ENCODE measurements at places on chromosomes 5 and 9.

GRCh38 chr5:75091597-75091996, 39.2 kb upstream of the GCNT4 start:
- no peak for DNase-seq

GRCh38 chr5:156888520-156888919, 38.4 kb downstream of the PPP1R2B start:
- DNase-seq = no peak

DNA sequence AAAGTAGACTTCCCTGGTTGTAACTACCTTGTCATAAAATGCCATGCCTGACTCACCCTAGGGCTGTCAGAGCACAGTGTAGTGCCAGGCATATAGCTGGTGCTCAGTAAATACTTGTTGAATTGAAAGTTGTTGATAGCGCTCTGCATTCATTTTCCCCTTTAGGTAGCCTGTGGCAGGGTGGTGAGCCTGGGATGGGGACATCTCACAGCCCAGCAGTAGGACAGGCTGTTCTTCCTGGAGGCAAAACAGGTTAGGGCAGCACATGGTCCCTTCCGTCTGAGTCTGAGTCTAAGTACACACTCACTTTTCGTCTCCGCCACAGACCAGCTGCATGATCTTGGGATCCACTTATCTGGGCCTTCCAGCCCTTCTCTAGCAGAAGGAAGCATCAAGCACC, 401.9 kb downstream of the ZSWIM6 start:
- no peak for DNase-seq

DNA sequence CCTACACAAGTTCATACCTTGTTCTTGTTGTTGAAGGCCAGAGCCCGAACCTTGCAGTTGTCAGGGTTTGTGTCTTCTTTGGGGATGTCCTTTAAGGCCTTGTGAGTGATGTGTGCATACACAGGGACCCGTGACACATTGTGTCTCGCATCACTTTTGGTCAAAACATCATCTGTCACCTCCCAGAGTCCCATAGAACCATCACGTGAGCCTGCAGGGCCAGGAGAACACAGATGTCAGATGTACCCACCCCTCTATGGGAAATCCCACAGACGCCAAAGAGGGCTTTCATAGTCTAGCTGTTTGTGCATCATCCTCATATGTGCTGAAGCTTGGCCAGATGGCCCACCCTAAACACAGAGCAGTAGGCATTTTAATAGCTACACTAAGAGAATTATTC, 28.2 kb downstream of the DCAF12 start:
- no peak for DNase-seq

GRCh38 chr5:24161559-24161958, 483.2 kb downstream of the CDH10 start:
- no peak for DNase-seq

- no peak for DNase-seq
Observed at GRCh38 chr9:126248680-126249079, 77.9 kb upstream of the MVB12B start.

DNA sequence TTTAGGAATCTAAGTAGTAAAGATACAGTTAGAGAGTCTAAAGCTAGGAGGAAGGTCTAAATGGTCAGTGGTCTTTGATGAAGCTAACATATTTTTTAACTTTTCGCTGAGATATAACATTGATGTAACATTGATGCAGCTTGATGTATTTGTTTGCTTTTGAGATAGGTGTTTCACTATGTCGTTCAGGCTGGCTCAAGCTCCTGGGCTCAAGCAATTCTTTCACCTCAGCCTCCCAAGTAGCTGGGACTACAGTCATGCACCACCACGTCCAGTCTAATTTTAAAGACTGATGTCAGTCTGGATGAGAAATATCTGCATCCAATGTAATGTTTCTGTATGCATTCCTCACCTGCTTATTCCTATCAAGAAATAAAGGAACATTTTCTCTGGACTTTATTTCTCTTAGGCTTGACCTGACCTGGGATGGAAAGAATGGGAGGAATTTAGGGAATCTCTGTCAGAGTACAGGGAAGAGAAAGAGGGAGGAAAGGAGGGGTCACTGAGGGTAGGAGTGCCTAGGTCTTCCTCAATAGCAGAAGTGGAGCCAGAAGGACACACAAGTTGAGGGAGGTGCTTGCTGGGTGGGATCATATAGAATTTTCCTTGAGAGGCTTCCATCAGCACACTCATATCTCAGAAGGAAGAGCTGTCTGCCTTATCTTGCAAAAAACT, 101.5 kb upstream of the GPBP1 start:
- DNase-seq = no peak

- DNase-seq = no peak
Observed at GRCh38 chr5:14177634-14178033, 34.5 kb downstream of the TRIO start.

DNA sequence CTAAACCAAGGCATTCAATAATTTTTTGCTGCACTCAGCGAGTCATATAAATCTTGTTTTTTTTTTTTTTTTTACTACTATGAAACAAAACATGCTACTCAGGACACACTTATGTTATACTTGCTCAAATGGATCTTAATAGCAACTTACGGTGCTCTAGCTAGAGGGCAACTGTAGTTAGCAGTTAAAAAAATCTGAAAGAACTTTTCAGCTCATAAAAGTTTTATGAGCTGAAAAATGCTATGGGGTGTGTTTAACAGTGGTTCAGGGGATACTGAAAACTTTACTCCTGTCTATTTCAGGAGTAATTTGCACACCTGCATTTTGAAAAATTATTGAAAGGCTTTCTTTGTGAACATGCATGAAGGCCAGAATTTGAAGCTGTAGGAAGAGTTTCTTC, 53.4 kb downstream of the VCAN start:
- DNase-seq = no peak

GRCh38 chr5:124349931-124350330, 396.5 kb downstream of the ZNF608 start:
- no peak for DNase-seq

- no peak for DNase-seq
Observed at GRCh38 chr5:53045263-53045662, 56.1 kb downstream of the ITGA2 start.

- no peak for DNase-seq
Observed at GRCh38 chr5:37860206-37860605, 20.4 kb upstream of the GDNF start.

DNA sequence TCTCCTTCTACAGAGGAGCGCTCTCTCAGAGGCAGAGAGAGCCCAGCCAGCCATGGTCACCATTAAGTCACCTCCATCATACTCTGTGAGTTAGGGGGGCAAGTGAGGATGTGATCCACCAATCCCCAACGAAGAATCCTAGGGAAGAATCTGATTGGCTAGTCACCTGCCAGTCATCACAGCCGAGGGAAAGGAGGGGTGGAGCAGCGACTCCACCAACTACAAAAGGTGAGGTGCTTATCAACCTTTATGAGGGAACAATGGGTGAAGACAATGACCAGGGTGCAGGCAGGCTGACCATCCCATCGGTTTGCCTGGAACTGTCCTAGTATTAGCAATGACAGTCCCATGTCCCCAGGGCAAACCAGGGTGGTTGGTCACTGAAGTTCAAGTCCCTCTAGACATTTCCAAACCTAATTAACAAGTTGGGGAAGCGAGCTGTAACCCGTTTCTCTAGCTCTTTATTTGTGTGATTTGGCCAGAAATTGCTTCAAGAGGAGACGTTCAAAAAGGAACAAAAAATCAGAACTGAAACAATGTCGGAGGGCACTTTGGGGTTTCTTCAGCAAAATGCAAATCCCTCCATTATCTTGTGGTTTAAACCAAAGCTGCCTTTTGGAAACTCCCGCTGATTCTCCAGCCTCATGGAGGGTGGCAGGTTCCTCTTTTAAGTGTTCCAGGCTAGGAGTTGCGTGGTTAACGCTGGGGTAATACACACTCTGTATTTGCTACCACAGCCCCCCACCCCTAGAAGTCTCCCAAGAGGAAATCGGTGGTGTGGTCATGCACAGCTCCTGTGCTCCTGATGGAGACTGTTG, 18.8 kb upstream of the FCN1 start:
- peak; percentile 39 for DNase-seq

DNA sequence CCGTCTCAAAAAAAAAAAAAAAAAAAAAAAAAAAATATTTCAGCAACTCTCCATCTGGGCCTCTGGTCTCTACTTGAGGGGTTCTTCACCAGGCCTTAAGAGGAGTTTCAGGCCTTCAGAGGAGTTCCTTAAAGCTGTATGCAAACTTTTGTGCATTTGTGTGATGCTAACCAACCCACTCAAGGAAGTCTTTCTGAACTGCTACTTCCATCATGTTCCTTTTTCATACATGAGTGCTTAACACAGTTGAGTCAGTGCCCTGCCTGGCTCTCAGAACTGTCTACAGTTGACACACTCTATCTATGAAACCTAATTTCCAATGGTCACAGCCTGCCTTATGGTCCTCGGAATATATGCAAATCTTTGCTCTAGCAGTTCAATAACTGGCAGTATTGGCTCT, 146.5 kb downstream of the MEF2C start:
- DNase-seq = no peak

- DNase-seq = no peak
Observed at GRCh38 chr5:78768781-78769380, 120.3 kb upstream of the LHFPL2 start.

- DNase-seq = no peak
Observed at GRCh38 chr5:2291146-2291840, 408.6 kb upstream of the IRX4 start.

GRCh38 chr9:114666851-114667250, 9.2 kb upstream of the TEX53 start:
- DNase-seq = no peak

DNA sequence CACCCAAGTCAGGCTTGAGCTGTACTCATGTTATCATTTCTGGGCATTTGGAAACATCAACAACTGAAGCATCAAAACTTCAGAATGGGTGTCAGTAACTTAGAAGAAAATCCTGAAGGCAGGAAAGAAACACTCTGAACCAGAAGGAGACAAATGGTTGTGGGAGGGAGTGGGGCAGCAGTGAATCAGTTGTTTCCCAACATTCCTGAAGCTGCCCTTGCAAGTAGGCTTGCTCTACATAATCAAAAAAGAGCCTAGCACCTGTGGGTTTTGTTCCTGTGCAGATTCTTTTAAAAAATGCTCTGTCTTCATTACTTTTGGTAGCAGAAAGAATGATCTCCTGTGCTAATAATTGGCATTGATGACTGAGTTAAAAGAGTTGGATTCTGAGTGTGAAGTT, 424.2 kb upstream of the GRIA1 start:
- DNase-seq = no peak

- peak; percentile 98 for DNase-seq
Observed at GRCh38 chr9:126914458-126915280, at the start of gene RALGPS1. RALGPS1 (plus strand) TSS chr9:126914782; CDS start chr9:126962290, 47,508 bp downstream.

DNA sequence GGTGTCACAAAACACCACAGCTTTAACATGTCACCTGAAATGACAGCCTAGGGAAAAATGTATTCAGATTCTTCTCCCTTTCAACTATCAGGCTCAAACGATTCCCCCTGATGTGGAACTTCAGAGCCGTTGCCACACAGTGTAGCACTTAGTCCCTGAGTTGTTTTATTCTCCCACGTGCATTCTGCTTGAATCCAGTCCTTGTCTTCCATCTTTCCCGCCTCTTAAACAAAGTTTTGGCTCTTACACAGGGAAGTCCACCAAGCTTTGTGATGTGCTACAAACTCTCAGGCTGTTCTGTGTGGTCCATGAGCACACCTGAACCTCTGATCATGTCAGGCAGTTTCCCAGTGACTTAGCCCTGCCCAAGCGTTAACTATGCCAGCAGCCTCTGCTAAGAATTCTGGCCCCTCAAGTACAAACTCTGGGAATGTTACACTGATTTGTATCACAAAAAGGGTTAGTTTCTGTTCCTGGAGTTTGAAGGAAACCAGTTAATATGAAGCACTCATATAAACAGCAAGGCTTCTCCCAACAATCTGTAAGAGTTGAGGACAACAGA, 45.8 kb upstream of the RNF38 start:
- DNase-seq = no peak

DNA sequence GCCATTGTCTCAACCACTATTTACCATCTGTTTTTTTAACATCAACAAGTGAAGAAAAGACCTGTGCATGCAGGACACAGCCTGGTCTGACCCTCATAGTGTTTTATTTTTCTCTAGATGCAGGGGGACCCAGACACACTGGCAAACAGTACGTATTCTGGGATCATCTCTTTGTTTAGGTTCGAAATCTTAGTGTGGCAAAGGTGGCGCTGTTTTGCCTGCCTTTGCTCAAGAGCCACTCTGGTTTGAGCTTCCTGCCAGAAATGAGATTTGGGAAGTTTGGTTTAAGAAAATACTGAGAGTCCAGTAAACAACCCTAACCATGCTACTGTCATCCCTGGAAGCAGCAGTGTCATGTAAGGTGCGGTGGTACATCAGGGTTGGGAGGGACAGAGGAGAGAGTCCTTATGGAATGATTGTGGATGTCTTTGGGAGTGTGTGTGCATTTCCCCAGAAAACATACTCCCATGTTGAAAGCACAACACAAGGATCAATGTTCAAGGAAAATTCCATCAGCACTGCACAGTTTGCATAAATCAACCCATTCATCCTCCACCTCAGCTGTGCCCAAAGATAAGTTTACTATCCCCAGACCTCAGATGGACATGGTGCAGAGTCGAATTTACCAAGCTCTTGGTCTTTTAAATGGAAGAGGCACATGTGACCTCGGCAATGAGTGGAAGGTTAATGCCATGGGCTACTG, 34.0 kb upstream of the FLT4 start:
- DNase-seq = no peak

GRCh38 chr5:1001406-1002270, 7.0 kb upstream of the NKD2 start:
- DNase-seq = no peak

- no peak for DNase-seq
Observed at GRCh38 chr5:73812457-73812856, 186.5 kb downstream of the ARHGEF28 start.

DNA sequence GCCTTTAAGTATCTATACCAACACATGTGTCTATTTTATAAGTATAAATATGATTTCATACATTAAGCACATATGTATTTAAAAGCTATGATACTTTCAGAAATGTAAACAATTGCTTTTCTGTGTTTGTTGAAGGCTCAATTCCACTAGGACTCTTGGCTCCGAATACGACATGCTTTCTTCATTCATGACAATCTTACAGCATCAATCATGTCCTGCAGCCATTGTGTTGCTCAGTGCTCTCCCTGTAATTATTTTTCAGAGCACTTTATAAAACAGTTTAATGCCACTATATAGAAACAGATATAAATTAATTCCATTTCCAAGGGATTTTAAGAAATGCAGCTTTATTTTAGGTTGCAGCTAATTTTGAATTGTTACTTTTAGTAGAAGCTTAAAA, 167.3 kb downstream of the TAF11L14 start:
- DNase-seq = no peak

DNA sequence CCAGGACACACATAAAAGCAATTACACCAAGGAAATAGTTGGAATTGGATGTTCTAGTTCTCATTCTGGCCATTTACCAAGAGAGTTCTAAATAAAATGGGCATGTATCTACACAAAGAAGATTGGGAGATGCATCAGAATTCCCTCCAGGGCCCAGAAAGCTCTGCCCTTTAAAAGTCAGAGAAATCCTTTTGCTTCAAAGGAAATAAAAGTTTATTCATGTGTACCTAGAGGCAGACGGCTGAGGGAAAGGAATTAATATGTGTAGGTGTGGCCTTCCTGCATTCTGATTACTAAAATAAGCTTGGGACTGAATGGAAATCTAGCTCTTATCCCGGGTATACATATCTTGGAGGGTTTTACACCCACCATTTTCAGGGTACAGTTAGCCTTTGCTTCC, 719.4 kb downstream of the SEMA5A start:
- DNase-seq = no peak

- no peak for DNase-seq
Observed at GRCh38 chr5:111859533-111860270, 102.7 kb upstream of the NREP start.

GRCh38 chr9:6692881-6693361, 47.4 kb upstream of the GLDC start:
- no peak for DNase-seq

GRCh38 chr5:97062046-97062445, 80.4 kb downstream of the LIX1 start:
- DNase-seq = no peak

GRCh38 chr9:127785933-127786772, at the start of gene CDK9:
CDK9 (plus strand) TSS chr9:127786034; CDS start chr9:127786149, 115 bp downstream.
- peak; percentile 95 for DNase-seq
